ENCODE measurements at places on chromosomes 1 and 21.

DNA sequence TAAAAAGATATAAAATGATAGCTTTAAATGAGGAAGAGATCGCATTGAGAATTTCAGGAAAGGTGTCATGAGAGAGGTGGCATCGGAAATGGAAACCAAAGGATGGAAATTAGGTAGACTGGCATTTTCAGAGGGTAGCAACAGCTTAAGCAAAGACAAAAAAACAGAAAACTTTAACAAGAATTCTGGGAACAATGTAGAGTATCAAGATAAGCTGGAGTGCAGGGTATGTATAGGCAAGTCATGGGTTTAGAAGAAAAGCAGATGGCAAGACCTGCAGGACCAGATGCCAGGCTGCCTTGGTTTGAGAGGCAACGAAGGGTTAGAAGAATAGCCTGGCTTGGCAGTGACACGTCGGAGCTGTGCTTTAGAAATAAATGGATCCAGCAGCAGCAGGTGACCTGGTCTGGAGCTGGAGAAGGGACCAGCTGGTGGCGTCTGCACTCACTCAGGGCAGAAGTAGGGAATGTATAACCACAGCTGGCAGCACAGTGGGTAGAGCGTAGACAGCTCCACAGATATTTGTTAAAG lies 149.4 kb upstream of the TIAM1 start:
- DNase-seq = no peak

DNA sequence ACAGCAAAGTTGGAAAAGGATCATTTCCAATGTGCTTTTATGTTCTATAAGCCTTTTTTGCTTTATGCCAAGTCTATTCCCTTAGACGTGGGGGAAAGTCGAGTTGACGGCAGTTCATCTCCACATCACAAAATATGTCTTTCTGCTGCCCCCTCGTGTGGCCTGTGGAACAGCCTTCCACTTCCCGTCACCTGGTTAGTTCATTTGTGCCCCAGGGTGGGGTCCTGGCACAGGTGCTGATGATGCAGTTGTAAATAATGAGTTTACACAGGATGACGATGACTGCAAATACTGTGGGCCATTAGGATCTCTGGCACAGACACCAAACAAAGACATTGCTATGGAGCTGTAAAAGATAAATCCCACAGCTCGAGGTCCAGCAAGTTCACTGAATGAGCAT lies 10.0 kb upstream of the OTUD3 start:
- no peak for DNase-seq

DNA sequence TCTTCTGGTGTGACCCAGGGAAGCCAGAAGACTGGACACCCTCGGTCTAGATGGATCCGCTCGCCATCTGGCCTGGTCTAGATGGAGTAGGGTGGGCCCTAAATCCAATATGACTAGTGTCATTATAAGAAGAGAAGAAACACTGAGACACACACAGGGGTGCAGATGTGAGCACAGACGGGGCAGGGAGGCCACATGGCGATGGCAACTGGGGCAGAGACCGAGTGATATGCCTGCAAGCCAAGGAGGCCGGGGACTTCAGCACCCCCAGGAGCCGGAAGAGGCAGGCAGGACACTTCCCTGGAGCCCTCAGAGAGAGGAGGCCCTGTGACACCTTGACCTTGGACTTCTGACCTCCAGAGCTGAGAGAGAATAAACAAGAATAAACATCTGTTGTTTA lies 5.6 kb upstream of the TFF3 start:
- peak; percentile 31 for DNase-seq

GRCh38 chr21:17436626-17437111 lies 76.2 kb upstream of the CXADR start:
- no peak for DNase-seq

DNA sequence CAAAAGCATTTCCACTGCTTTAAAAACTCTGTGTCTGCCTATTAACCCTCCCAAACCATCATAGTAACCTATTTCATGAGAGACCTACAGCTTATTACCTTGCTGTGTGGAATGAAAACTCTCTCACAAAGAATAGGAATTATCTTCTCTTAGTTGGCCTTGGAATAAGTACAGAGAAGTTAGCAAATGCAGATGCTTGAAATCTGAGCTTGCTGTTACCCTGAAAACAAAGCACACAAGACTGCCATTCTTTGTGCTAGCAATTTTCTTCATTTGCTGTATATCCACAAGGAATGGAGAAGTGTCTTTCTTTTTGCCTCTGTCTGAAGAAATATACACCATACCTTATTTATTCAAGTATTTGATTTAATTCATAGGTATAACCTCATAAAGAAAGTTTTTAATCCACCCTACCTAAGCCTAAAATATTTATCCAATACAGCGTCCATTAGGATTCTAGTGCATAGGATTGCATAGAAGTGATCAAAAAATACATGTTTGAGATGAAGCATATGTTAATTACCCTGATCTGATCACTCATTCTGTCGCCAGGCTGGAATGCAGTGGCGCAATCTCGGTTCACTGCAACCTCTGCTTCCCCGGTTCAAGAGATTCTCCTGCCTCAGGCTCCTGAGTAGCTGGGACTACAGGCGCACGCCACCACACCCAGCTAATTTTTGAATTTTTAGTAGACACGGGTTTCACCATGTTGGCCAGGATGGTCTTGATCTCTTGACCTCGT lies 451.1 kb downstream of the LTN1 start:
- DNase-seq = no peak

DNA sequence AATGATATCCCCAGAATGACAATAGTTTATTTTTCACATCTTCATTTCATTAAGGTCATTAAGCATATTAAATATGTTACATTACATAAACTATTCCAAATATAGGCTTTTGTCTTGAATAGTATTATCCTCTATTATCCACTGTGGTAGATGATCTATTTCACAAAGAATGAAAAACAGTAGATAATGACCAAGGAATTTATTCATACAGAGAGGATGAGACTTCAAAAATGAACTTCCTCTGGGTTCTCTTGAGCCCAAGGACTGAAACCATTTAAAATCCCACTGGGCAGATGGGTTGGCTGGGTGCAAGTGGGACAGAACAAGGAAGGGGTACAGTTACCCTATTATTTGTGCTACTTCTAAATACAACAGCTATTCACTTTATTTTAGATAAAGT lies 33.0 kb downstream of the PTPN14 start:
- no peak for DNase-seq

GRCh38 chr21:10463156-10463555 lies 58.2 kb upstream of the TPTE start:
- DNase-seq = no peak

- DNase-seq = no peak
These were observed 36.4 kb downstream of the OLFML2B start for GRCh38 chr1:161987303-161987702.

DNA sequence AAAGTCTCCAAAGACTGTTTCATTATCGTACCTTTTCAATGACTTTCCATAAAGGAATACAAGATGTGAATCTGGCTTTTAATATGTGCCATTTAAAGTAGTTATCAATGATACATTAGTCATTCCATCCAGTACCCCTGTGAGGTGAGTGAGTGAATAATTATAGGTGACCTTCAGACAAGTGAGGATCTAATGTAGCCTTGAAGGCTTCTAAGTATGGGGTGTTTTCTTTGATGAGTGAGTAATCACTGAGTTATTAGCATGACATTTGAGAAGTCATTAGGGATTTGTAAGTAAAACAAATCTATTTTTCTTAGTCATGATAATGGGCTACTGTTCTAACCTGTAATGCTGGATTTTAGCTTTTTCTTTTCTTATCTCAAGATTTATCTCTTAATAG lies 831.4 kb downstream of the ADGRL2 start:
- DNase-seq = no peak

GRCh38 chr1:229729916-229730315 lies 103.9 kb downstream of the URB2 start:
- DNase-seq = no peak

GRCh38 chr1:22837332-22837731 lies 126.7 kb downstream of the EPHB2 start:
- no peak for DNase-seq

DNA sequence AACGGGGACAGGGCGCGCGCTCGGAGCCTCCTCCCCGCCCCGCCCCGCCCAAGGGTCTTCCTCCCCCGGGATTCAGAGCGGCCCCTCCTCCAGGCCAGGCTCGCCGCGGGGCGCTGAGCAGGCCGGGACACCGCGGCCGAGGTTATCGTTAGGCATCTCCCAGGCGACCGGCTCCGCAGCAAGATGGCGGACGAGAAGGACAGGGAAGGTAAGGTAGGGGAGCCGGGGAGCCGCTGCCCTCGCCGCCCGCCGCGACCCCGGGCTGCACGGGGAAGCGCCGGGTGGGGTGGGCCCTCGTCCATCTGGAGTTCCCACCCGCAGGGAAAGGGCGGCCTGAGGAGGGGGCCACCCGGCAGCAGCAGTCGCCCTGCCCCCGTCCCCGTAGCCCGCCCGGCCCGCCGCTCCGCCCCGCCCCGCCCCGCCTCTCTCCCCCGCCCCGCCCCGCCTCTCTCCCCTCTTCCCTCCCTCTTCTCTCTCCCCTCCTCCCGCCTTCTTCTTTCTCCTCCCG lies 105.9 kb upstream of the HNRNPU start:
- peak; percentile 89 for DNase-seq

- no peak for DNase-seq
These were observed 13.2 kb downstream of the MEGF6 start for GRCh38 chr1:3598051-3598491.

DNA sequence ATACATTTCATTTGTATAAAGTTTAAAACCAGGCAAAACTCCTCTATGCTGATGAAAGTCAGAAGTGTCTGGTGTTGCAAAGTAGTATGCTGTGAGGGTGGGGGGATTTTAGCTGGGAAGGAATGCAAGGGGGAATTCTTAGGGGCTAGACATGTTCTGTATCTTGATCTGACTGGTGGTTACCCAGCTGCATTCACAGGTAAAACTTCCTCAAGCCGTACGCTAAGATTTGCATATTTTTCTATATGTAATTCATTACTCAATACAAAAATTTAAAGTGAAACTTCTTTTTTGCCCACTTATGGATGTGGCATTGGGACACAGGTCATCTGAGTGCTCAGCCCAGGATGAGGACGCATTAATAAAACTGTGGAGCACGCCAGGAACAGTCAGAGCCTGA lies 323.3 kb downstream of the PAPPA2 start:
- DNase-seq = no peak

DNA sequence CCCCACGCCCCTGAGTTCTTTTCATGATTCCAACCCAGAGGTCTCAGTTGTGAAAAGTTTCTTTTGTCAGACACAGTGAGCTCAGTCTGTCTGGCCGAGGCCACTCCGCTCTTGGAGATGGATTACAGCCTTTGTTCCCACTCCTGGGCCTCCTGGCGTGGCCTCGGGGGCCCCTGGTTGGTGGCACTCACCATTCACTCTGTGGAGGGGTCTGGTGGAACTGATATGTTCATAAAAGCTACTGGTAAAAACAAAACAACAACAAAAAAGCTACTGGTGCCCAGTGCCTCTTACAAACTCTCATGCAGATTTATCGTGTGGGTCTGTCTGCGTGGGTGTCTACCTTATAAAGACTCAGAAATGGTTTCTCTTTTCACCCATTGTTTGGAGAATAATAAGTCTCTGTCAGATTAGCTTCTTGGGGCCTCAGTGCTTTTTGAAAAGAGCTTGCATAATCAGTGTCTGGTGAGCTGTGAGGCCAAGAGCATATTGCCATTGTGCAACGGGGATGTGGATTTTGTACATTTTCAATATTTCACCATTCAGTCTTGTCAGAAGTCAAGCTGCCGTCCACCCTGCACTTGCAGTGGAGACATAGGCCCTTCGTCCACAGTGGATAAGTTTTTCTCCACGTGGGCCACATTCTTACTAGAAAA lies 86.7 kb downstream of the GALNT2 start:
- DNase-seq = no peak

DNA sequence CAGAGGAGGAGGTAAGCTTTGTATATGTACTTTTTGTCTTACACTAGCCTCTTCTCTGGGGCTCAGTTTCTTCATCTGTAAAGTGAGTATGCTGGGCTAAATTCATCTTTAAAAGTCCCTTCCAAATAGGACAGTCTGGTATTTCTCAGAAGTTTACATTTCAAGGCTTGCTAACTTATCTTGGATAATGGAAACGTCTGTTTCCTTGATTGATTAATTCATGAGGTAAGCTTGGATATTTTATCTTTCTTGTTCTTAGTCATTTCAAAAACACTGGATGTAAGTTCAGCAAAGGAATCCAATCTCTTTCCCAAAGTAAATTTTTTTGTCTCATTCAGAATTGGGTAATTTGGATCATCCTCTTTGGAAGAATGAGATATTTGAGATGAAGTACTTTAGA lies 111.0 kb downstream of the EDEM3 start:
- no peak for DNase-seq

DNA sequence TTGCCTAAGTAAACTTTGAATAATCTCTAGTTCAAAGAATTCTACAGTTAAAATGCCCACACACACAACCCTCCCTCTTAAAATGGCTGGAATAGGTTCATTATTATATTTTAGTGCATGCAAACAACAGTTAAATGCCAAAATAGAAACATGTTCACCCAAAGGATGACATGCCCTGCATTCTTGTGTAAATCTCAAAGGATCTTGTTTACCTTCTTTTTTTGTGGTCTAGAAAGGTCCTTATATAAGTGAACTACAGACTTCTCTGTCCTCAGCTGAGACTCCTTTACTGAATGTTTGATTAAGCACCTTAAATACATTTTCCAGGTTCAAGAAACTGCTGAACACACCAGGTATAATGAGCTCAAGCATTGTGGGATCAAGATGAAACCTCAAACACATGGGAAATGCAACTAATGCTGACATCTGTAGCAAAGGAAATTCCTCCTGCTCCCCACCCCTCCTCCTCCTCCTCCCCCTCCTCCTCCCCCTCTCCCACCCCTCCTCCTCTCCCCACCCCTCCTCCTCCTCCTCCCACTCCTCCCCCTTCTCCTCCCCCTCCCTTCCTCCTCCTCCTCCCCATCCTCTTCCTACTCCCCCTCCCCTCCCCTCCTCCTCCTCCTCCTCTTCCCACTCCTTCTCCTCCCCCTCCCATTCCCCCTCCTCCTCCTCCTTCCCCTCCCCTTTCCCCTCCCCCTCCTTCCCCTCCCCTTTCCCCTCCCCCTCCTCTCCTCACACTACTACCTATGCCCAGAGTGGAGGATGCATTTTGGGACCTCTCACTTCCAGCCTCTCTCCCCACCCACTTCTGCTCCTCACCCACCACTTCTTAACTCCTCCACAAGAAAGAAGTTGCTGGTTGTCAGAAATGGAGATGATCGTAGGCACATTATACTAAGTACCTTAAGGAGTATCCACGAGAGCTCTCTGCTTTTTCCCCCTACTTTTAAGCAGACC lies 233.9 kb downstream of the MRPL39 start:
- DNase-seq = no peak

DNA sequence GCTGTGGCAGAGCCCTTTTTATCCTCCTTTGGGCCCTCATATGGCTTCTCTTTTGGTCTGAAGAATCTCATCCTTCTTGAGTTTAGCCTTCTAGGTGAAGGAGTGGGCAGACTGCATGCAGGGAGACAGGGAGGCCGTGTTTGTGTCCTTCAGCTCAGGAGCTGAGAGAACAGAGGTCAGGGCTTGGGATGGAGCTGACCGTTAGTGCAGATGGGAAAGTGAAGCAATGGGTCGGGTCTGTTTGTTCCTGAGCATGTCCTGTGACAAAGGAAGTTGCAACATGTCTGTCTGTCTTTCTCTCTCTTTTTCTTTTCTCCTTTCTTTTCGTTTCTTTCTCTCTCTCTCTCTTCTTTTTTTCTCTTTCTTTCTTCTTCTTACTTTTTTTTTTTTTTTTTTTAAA lies 14.9 kb downstream of the MAPKAPK2 start:
- no peak for DNase-seq

GRCh38 chr1:91057784-91058183 lies 35.9 kb upstream of the ZNF644 start:
- no peak for DNase-seq
